ENCODE measurements at places on chromosomes 6 and 20.

GRCh38 chr20:46232539-46232938 lies 75.8 kb downstream of the CDH22 start:
- no peak for DNase-seq

DNA sequence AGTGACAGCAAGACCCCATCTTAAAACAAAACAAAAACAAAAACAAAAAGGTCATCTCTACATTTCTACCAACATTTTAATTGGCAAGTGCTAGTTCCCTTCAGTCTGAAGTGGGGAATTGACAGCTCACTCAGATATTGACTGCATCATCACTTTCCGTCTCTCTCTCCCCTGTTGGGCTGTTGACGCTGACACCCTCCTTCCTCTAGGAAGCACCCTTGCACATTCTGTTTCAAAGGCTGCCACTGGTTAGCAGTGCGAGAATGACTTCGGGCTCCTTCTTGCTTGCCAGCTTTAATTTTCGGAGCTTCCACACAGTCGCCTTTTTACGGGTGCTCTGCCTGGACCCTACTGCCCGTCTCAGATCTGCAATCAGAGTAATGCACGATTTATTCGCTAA lies 96.6 kb upstream of the INSM1 start:
- no peak for DNase-seq

- peak; percentile 29 for DNase-seq
Observed at GRCh38 chr6:143060806-143061596, at the start of gene AIG1. Gene AIG1, plus strand, starts transcription at chr6:143060889. Its CDS starts 37 bp downstream, at chr6:143060926.

DNA sequence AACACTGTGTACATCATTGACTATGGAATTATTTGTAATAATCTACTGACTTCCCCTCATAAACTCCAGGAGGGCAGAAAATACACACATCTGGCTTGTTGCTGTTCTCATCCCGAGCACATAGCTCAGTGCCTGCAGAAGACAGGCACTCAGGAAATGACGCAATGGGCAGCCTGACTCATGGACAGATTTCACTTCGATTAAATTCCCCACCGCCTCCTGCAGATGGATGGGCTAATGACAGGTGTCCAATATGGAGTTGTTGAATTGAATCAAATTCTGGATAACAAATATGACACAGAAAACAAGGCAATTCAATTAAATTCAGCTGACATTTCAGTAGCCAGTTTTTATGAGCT lies 9.1 kb downstream of the ANKRD60 start:
- DNase-seq = no peak

DNA sequence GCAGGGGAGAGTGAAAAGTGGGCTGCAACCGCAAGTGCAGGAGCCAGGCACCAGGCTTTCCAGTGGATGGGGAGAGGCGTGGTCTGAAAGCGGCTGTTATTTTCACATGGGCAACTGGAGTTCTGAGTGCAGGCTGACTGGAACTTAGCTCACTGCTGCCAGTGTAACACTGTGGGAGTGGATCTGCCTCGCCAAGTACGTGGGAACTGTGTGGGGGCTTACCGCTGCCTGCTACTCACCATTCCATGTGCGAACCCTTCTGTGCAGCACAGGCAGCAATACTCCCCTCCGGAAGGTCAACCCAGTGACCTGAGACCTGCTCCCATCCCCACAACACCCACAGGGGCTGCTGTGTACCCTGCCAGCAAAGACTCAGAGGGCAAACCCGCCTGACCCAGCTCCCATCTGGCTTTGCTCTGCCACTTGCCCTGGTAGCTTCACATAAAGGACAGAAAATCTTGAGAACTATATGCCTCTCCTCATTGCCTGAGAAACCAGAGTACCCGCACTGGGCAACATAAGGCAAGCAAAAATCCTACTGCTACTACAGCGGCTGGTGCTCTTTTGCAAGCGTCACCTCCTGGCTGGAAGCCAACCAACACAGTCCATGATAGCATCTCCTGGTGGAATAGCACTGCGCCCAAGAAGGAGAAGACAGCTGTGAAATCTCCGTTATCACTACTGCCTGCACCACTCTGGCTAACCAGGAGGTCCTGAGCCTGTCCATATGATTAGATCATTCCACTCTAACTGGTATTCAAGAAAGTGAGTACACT lies 54.4 kb upstream of the SIRPG start:
- no peak for DNase-seq

- DNase-seq = no peak
Observed at GRCh38 chr20:871436-871835, 37.9 kb downstream of the FAM110A start.

DNA sequence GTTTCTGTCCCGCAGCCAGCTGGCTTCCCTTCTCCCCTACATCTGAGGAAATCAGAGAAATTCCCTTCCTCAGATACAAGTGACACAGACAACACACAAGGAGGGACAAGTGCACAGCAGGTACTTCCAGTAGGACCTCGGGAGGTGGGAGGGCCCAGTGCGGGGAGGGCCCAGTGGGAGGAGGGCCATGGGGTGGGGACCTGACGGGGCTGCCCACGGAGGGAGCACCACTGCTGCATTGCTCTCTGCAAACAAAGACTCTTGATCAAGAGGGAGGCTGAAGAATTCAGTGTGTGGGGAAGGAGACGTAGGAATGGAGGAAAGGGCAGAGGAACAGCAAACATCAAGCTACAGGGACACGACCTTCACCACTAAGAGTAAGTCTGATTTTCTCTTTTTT lies 9.0 kb downstream of the TAP2 start:
- no peak for DNase-seq

GRCh38 chr20:50108556-50109235 lies 4.3 kb downstream of the UBE2V1 start:
- no peak for DNase-seq

DNA sequence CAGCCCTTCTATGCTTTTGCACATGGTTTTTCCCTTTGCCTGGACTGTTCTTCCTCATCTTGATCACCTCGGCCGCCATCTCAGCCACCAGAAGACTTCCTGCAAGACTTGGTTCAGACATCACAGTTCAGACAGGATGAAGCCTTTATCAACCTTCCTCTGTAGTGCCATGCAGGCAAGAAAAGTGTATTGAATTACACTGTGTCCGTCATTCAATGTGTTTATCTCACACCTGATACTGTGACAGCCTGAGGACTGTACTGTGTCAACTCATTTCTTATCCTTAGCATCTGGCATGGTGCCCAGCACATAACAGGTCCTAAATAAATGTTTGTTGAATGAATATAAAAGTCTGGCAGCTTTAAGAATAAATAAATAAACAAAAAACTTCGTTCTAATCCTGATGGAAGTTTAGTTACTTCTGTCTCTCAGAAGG lies 133.3 kb upstream of the MAN1A1 start:
- no peak for DNase-seq

GRCh38 chr6:97205966-97206365 lies 77.0 kb downstream of the MMS22L start:
- DNase-seq = no peak

GRCh38 chr6:80003826-80004172 lies 650 bp upstream of the TTK start:
- no peak for DNase-seq

DNA sequence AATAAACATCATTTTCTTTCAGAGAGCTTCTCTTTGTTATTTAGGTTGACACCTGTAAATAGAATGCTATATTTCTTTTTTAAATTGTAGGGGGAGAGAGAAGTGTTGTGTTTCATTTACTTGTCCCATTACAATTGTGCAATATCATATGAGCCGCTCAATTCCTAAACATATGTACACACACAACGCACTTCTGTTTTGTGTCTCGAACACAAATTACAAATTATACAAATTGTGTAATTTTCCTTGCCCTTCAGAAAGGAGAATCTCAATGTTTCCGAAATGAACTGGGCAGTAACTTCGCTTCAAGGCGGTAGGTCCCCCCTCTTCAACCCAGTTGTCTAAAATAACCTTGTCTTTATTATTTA lies 2.6 kb upstream of the ABT1 start:
- DNase-seq = no peak

DNA sequence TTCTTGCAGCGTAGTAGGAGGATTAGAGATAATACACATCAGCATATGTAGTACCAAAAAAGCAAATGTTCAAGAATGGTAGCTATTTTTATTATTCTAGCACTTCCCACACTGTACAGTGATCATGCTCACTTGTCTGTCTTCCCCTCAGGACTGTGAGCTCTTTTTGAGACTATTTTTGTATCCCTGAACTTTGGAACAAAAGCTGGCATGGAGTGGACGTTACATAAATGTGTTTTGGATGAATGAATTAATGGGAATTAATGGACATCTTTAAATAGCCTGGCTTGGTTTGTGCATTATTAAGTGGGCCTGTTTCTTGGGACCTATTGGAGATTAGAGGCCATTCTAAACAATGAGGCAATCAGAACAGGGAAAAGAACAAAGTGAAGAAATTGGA lies 243.7 kb downstream of the CD83 start:
- DNase-seq = no peak

- DNase-seq = no peak
Observed at GRCh38 chr20:49306903-49307620, 29.2 kb upstream of the ZNFX1 start.

DNA sequence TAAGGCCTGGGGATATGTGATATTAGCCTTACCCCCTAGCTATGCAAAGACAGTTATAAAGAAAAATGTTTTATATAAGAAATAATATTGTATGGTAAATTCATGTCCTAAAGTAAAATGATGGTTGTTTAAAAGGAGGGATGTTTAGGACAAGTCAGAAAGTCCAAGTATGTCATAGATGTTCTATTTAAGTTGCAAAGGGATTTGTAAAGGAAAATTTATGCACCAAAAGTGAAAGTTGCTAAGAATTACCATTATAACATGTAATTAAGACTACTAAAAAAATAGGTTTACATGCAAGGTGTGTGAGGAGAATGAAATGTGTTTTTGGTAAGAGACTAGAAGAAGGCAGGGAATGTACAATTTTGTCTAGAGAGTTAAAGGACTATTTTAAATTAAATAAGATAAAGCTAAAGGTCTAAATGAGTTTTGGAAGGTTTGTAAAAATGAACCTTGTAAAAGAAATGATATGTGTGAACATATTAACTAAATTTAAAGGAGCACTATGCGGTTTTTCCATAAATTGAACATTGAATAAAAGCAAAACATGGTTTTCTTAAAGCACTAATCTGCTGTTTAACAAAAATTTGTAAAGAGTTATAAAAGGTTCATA lies 22.7 kb upstream of the GOPC start:
- no peak for DNase-seq

- no peak for DNase-seq
Observed at GRCh38 chr20:57814529-57814928, 104.7 kb upstream of the PMEPA1 start.

DNA sequence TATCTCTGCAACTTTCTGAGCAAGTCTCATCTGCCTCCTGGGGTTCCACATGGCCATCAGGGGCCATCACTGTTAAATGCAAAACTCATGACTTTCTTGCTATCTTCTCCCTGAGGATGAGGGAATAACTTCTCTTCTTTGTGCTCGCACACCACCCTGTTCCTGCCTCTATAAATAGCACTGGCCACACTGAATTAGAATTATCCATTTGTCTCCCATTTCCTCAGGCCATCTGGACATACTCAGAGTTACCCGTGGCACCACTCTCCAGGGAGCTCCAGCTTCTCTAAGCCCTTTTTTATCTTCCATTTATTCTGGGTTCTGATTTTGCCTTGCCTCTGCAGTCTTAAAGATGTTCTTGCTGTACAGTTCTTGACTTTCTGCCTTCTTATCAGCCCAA lies 72.8 kb upstream of the ECI2 start:
- no peak for DNase-seq

DNA sequence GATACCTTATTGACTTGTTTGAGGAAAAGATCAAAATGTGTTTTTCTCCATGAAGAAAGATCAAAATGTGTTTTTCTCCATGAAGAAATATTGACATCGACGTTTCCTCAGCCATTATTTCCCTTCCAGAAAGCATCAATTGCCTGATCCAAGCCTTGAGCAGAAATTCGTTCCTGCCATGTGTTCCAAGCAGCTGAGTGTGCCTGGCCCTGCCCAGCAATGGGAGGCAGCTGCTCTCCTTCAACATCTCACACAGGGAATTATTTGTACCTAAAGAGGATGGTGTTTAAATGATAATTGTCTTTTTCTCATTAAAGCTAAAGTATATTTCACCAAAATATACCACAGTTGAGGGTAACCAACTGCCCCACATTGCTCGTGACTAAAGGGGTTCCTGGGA lies 7.8 kb upstream of the DUSP22 start:
- no peak for DNase-seq

DNA sequence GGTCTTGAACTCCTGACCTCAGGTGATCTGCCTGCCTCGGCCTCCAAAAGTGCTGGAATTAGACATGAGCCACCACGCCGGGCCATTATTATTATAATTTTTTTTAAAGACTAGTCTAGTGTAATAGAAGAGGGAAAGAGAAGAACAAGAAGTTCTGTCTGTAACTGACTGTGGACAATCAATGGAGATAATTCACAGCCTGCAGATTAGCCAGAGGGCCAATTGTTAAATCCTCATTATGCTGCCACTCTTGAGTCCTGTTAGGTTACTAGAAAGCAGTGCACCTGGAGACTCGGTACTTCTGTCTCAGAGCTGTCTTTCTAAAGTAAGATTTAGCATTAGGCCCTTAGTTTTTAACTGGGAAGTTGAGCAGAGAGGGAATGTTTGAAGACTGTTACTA lies 37.5 kb downstream of the CARMIL1 start:
- DNase-seq = no peak

DNA sequence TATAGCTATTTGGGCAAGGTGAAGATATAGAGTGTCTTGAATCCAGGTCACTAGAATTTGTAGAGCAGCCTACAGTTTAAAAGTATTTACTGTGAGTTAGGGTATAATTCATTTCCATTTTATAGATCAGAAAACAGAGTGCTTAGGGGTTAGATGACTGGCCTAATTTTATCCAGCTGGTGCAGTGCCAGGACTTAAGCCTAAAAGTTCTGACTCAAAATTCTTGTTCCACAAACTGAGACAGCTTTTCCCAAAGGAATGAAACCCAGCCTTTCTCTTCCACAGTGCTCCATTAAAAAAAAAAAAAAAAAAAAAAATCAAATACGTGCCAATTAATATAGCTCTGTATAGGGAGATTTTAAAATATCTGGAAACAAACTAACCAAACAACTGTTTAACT lies 441.0 kb upstream of the MARCKS start:
- DNase-seq = no peak

DNA sequence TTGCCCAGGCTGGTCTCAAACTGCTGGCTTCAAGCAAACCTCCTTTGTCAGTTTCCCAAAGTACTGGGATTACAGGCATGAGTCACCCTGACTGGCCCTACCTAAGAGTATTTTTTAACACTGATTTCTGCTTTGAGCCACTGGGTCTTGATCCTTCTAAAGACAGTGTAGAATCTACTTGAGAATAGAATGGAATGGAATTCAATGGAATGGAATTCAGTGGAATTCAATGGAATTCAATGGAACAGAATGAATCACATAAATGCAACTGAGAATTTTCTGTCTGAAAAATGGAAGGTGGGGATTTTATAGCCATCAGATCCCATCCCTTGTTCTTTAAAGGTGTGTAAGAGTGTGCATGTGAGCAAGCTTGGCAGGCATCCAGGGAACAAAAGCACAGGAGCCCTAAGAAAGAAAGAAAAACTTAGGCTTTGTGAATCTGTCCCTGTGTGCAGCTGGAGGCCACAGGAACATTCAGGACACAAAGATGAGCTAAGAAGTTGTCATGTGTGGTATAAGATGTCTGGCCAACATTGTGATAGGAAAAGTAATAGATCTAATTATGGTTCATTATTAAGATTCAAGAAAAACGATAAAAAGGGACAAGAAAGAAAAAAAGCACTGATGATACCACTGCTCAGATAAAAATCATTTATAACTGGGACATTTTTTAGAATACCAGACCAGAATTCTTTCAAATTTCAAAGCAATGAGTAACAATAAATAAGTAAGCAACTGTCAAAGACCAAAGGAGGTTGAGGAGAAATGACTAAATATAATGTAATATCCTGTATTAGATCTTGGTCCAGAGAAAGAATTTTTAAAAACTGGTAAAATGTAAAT lies 681.0 kb upstream of the GJE1 start:
- DNase-seq = no peak

All from stimulated activated CD4-positive, alpha-beta T cell treated with anti-CD3 and anti-CD28 coated beads, Interleukin-15, amount 100 ng/mL, for 1 hour (primary cell).